Fibroblast of skin of scalp (primary cell): ENCODE measurements at places on chromosomes 4 and X.

- DNase-seq, result no peak
Observed at GRCh38 chr4:94332983-94333590, 9.5 kb downstream of the HPGDS start.

DNA sequence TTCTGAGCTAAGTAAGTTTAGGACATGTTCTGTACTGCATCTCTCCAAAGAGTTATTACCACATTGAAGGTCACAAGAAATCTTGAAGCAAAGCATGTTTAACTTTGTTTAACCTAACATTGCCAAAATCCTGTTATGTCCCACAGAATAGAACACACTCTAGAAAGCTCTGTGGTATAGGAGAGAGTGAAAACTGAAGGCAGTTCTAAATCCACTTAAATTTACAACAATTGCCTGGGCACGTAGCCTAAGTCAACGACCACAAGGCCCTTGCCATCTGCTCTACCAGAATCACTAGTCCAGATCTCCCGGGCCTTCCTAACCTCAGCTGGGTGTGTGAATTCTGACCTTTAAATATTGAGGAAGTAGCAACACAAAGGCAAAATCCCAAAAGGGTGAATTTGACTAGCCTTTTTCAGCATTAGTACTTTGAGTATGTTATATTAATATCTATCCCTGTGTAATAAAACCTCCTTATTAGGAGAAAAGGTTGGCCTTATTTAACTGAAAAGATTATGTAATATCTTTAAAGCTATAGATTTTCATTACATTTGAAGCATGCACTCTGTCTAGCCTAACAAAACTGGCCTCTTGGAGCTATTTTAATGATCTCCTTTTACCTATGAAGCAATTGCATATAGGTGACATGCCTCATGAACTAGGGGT lies 4.5 kb upstream of the MAML3 start:
- DNase-seq, result peak; percentile 22

DNA sequence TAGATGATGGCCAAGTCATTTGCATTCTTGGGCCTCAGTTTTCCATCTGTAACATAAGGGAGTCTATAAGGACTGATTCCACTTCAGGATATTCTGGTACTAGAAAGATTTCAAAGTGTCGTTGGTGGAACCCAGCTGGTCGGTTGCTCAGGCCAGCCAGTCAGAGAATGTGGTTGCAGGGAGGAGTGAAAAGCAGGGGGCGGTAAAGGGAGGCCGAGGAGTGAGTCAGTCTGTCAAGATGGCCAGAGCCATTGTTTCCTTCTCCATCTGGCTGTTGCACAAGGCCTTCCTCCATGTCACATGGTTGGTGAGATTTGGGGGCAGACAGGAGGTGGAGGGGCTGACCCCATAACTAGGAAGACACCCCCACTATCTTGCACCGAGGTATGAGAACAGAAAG lies 38.2 kb downstream of the STARD8 start:
- DNase-seq, result no peak

DNA sequence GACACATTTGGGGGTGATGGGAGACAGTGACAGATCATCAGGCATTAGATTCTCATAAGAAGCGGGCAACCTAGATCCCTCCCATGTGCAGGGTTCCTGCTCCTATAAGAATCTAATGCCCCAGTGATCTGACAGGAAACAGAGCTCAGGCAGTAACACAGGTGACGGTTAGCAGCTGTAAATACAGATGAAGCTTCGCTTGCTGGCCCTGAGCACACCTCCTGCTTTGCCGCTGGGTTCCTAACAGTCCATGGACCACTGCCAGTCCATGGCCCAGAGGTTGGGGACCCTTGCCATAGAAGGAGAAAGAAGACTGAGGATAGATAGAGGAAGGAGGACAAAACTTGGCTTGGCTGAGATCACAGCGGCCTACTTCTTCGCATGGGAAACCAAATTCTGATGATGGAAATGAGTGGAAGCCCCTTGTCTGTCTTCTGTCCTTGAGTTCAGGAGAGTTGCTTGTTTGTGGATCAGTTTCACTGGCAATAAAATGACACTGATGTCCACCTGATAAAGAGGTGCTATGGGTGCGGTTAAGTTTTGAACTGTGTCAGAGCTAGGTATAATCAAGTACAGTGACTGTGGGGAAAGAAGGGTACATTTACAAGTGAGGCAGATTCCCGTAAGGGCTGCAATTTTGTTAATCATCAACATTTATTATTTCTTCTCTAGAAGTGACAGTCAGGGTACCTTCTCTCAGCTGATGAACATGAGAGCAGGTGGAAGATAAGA lies 1.7 kb upstream of the TIFA start:
- DNase-seq, result no peak

GRCh38 chrX:10110316-10110935 lies 46.3 kb upstream of the CLCN4 start:
- DNase-seq, result no peak

GRCh38 chrX:136047969-136048368 lies 62.7 kb downstream of the SLC9A6 start:
- peak; percentile 46 for DNase-seq

DNA sequence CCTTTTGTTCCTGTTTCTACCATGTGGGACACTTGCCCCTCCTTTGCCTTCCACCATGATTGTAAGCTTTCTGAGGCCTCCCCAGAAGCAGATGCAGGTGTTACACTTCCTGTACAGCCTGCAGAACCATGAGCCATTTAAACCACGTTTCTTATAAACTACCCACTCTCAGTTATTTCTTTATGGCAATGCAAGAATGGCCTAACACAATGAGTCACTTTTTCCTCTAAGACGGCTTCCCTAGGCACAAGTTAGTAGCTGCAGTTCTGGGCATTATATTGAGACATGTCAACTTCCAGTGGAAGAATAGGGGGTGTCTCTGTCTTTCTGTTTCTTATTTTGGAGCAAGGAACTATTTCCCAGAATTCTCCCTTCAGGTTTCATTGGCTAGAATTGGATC lies 32.9 kb upstream of the DIPK2B start:
- DNase-seq, result no peak

- DNase-seq, result peak; percentile 73
Observed at GRCh38 chr4:137274404-137274803, 257.9 kb downstream of the PCDH18 start.

GRCh38 chr4:26873391-26874026 lies 12.9 kb downstream of the STIM2 start:
- DNase-seq, result no peak
